ENCODE measurements at places on chromosomes 2 and 18.
A peak's percentile ranks its signal among the peaks of the same experiment; 100 is the strongest.

- DNase-seq, result no peak
Measured at GRCh38 chr2:219297766-219298456, 11.3 kb downstream of the PTPRN start.

- DNase-seq, result no peak
Measured at GRCh38 chr2:231238689-231239088, 40.3 kb downstream of the ARMC9 start.

DNA sequence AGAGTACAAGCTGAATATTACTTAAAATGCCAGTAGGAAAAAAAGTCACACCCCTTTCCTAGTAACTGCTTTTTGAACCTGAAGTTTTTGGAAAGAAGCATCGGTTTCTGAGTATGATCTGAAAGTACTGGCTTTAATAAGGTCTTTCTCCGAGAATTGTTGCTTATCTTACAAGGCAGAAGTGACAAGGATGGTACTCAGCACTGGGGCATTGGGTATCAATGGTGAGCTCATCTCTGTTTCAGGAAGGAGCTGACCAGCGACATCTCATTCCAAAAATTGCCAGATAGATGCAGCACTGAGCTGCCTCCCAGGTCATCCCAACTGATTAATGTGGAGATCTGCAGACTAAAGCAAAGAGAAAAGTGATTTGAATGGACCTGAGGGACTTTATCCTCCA, 85.4 kb downstream of the FMNL2 start:
- no peak for DNase-seq

- no peak for DNase-seq
Measured at GRCh38 chr2:28346587-28346986, 46.1 kb upstream of the FOSL2 start.

DNA sequence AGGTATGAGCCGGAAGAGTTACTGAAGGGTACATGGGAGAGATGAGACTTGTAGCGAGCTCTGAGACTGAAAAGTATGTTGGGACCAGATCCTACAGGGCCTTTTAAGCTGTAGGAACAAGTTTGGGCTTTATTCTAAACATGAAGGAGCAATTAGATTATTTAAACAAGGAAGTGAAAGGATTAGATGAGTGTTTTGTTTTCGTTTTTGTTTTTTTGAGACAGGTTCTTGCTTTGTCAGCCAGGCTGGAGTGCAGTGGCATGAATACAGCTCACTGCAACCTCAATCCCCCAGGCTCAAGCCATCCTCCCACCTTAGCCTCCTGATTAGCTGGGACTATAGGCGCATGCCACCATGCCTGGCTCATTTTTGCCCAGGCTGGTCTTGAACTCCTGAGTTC, 110.7 kb downstream of the C1D start:
- DNase-seq, result no peak

DNA sequence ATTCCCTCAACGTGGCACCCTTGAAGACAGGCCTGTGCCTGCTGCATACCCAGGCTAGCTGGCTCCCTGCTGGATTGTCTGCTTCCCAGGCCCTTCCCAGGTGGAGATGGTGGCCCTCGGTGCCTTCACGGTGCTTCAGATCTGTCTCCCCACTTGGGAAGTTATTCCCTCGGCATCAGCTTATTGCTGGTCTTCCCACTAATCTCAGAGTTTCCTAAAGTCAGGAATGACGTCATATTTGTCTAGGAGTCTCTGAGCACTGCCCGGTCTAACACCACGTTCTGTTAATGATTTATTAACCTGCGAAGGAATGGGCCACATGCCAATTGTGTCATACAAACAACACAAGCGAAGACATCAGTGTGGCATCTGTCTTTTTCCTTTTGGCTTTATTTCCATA, 269.8 kb upstream of the ID2 start:
- no peak for DNase-seq

GRCh38 chr2:36965751-36966369, 476 bp downstream of the STRN start:
- DNase-seq, result no peak

DNA sequence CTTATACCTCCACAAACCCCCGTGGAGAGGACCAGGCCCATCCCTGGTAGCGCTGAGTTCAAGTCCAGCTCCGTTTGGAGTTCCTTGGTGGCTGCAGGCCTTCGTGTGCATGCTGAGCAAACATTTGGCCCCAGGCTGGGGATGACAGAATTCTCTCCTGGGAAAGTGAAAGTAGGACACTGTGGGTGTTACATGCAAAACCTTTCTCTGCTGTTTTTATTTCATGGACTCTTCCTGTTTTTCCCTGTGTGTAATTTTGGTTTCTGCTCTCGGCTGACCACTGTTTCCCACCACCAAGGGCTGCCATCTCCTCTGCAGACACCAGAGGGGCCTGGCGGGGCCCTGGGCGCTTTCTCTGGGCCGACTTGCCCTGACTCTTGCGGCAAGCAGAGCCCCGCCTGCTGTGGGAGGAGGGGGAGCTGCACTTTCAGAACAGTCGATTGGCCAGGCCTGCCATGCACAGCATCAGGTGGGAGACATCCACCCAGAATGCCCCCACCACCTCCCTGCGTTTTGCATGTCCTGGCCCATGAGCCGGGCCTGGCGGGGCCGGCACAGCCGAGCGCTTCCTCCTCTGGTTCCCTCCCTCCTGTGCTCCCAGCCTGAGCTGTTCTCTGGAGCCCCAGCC, 102.4 kb downstream of the CABLES1 start:
- DNase-seq, result peak; percentile 51

DNA sequence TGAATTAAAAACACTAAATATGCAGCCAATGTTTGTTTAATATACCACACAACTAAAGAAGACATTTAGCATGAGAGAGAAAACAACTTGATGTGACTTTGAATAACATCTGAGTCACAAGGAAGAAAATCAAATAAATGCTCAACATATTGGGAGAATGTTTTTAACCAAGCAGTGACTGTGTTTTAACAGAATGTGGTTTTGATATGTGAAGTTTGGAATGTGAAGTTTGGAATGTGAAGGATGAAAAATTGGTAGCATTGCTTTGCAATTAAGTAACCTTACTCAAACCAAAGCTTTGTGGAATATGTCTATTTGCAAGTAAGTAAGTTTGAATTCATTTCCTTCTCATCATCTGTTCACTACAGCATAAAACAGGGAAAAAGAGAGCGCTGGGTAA, 128.2 kb upstream of the DNAJC10 start:
- DNase-seq, result no peak

DNA sequence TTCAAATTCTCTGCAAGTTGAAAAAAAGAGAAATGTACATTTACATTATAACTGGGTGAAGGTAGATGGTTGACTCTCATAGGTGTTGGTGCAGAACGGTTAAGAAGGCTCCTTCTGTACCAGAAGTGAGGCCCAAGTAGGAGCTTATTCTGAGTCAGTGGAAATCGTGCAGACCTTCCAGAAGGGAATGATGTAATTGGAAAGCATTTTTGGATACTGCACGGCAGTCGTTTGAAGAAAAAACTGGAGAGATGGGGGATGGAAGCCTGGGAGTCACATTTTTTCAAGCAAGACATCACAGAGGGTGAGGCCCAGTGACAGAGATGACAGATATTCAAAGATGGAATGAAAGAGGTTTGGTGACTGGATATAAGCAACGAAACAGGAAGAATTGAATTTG, 39.4 kb downstream of the HRH4 start:
- DNase-seq, result no peak

DNA sequence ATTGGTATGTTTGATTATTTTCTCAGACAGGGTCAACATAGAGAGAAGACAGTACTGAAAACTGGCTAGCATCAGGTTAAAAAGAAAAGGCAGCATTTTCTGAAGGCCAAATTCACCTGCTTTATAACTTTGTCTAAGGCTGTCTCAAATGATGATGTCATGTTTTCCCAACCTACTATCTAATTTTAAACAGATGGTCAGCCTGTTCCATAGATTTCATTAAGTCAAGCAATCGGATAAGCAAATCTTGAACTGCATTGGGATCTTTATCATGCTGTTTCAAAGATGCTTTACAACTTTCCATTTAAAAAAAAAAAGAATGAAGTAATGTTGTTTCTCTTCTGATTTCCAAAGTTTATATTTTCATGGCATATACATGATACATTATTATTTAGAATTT, 56.3 kb upstream of the SPOPL start:
- no peak for DNase-seq

- no peak for DNase-seq
Measured at GRCh38 chr18:62772860-62773584, 57.7 kb downstream of the PHLPP1 start.

DNA sequence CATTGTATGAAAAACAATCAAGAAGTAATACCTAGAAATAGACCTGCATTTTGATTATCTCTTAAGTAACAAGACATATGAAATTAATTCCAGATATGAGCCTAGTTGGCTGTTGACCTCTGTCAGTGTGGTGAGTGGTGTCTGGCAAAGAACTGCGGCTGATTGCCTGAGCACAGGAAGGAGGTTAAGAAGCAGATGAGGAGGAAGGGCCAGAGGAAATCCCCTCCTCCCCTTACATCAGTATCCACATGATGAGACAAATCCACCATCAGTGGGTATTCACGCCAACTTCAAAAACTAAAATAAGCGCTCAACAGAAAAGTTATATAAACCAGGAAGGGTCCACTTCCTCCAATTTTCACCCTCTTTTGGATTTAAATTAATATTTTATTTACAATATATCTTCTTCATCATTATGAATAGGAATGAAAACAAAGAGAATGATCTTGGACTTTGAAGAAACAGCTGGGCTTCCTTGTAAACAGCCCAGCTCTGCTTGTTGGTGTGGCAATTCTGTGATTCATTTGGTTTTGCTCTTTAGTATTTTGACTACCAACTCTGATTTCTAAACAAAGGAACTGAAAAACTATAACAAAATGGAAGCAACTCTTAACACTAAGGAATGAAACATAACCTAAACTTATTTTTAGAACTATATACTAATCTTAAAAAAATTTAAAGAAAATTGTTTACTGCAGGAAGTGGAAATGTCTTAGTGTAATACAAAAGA, 27.3 kb downstream of the RFTN2 start:
- DNase-seq, result no peak

DNA sequence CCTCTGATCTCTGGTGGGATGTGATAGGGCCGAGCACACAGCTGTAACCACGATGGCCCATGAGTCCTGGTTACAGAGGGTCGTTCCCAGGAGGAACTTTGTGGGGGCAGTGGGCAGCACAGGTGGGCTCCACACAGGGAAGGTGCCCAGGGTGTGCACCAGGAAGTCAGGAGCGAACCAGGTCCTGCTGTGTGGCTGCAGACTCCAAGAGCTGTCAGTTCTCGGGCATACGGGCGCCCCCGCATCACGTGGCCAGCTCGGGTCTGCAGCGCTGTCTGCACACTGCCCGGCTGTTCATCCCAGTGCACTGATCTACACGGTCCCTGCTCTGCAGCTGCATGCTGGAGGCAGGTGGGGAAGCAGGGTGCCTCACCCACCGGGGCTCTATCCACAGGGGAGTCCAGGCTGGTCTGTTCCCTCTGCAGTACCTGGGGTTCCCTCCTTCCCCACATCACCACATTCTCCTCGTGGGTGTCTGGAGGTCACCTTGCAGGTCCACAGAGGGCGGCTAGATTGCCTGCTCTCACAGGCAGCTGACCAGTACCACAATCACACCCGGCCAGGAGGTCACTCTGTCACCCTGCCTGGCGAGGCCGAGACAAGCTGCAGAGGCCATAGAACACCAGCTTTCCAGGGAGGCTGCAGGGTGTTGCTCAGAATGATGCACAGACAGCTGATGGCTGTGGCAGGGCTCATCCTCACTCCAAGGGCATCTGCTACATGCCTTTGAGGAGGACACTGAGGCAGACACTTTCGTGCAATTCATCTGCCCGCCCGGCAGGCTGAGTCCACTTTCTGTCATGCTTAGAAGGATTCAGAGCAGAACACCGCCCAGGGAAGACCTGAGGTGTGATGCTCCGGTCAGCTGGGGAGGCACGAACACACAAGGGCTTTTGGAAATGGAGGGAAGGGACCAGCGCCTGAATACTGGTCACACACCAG, 202.7 kb downstream of the EIPR1 start:
- DNase-seq, result no peak

GRCh38 chr2:75994759-75995158, 284.0 kb upstream of the GCFC2 start:
- no peak for DNase-seq

DNA sequence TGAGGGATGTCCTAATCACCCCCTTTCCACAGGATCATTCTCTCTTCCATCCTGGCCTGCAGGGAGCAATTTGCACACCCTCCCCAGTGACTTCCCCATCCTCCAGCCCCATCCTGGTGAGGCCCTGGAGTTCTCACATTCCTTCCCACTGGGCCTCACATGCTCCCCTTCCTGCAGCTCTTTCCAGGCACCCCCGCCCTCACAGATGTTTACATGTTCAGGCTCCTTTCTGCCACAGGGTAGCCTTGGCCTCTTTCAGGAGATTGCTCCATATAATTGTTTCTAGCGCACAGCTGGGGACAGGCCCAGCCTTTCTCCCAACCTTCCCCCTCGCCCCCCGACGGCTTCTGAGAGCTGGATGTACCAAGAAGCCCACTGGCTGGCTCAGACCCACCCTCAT, 288.4 kb upstream of the TRIB2 start:
- DNase-seq, result no peak

- DNase-seq, result no peak
Measured at GRCh38 chr2:119756837-119757236, 2.9 kb upstream of the PTPN4 start.

DNA sequence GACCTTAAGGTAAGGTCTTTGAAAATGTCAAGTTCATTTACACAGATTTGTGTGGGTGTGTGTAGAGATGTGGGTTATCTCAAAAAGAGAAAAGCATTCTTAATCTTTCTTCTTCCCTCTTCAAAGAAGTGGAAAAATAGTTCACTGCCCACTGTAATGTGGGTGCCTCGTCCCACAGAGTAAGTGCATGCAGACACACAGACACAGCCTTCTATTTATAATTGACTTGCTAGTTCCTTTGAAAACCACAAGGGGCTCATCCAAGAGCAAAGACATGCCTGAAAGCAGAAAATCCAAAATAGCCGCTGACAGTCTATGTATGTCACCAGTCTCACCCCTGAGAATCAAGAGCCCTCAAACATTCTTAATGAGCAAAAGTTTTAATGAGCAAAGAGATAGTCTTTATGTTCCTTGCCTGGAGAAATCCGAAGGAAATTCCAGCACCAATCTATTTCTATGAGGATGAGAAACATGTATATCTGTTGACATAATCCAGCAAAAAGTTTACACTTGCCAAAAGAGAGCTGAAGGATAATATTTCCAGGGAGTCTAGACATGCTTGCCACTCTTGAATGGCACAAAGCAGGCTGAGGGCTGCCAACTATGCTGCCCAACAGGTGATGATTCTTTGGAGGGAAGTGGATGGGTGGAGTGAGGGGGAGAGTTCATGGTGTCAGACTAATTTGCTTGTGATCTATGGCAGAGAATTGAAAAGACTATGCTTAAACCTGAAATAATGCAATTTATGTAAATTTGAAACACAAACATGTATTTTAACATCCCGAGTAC, 93.9 kb downstream of the ACVR1 start:
- no peak for DNase-seq

DNA sequence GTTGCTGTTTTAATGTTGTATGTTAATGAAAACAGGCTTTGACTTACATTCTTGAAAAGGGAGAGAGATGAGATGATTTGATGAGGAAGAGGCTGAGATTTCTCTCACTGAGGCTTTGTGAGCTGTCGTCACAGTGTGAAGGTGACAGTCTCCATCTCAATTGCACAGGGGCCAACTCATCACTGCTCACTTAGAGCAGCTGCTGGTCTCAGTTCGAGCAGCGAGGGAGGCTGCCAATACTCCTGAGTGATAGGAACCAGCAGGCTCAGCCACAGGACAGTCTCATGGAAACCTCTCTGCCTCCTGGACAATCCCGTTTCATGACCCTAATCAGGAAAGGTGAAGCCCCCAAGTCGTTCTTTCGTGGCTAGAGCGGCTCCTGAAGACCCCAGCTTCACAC, 170.7 kb upstream of the SOX11 start:
- no peak for DNase-seq

GRCh38 chr18:69956665-69957620, 9.3 kb upstream of the CD226 start:
- peak; percentile 50 for DNase-seq
